LHCN-M2 (cell line): ENCODE measurements at places on chromosomes 3 and 15. TPM values are rescaled to one million over a fixed set of nuclear protein-coding genes. Genes with fewer than 3 reads are reported as not detected.

DNA sequence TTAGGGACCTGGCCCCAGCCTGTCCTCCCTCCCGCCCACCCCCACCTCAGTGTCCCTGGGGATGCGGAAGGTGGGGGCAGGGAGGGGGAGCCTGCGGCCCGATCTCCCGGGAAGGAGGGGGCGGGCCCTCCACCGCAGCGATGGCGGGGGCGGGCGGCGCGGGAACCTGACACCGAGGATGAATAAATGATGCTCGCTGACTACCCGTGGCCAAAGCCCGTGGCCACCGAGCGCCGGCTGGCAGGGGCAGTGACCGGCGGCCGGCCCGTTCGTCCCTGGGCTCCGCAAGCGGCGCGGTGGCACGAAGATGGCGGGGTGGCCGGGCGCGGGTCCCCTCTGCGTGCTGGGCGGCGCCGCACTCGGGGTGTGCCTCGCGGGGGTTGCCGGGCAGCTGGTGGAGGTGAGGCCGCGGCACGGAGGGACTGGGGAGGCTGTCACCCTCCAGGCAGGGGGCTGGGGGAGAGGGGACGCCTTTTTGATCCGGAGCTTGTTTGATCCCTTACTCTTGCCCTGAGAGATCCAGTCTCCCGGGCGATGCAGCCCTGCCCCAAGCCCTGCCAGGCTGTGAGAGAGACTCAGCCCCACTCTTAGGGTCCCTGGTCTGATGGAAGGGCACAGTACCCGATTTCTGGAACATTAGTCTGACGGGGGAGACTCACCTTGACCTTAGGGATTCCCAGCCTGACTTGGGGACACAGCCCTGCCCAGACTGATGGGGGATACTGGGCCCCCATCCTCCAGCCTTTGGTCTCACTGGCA is at the start of gene TMIE:
Gene TMIE, plus strand, starts transcription at position 212 of the 759 bp plus-strand sequence. Its CDS starts 96 bp downstream, at position 308.
- no peak for DNase-seq

GRCh38 chr3:38255627-38256026 is 10.0 kb upstream of the SLC22A13 start:
- DNase-seq, result no peak

GRCh38 chr3:26967501-26967900 is 344.9 kb downstream of the LRRC3B start:
- DNase-seq, result no peak

DNA sequence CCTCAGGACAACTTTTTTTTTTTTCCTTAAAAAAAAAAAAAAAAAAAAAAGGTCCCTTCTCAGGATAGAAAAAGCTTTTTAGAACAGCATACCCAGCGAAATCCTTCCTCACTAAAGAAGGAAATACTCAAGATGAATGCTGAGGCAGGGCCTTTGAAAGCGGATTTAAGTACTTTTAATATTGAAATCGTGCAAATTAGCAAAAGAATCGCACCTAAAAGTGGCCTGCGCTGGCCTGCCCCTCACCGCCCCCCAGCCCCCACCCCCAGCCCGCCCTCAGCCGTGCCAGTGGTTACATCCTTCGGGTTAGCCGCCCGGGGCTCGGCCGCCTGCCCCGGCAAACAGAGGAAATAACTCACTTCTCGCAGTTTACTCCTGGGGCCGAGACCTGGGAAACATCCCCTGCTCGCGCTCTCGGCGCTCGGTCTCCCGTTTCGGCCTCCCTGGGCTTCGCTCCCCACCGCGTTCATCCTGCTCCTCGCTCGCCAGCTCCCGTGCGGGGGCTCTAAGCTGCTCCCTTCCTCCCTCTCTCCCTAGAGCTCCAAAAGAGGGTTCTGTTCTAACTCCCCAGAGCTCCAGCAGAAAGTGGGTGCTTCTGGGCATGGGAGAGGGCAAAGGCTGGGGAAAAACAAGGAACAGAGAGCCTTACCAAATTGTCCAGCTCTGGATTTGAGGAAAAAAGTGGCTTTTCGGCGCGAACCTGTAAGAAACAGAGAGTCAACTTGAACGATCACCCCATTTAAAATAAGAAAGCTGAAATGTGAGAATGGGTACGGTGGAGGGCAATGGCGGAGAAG is 5.2 kb downstream of the MEIS2 start:
- DNase-seq, result no peak

TUSC7 gene
- not detected in 2 replicates for total RNA-seq

- no peak for DNase-seq
Observed at GRCh38 chr3:44060164-44060563, 181.5 kb upstream of the TOPAZ1 start.

- peak; percentile 77 for DNase-seq
Observed at GRCh38 chr3:65268426-65268825, 580.6 kb upstream of the ADAMTS9 start.

MEGF11 gene
- not detected in 2 replicates for total RNA-seq

- DNase-seq, result peak; percentile 49
Observed at GRCh38 chr3:100982710-100983109, 10.5 kb downstream of the ABI3BP start.

GRCh38 chr3:177424521-177424920 is 227.2 kb upstream of the TBL1XR1 start:
- peak; percentile 38 for DNase-seq

DNA sequence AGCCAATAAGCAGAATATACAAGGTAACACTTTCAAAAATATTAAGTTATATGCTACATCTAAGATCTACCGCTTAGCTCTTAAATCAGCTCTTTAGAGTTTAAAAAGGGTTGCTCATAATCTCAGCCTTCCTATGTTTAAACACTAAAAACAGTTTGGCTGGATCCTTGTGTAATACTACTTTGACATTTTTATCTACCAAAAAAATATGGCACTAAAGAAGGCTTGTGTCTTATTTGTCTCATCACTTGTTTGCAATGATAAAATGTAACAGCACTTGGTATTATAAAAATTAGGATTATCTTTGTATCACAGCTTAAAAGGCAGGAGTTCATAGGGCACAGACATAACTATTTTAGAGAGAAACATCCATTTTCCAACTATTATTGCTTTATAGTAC is 9.8 kb downstream of the ANKRD28 start:
- DNase-seq, result no peak

KBTBD13 gene
- total RNA-seq, result not detected in 2 replicates

C15orf62 gene
- total RNA-seq, result not detected in 2 replicates

GRCh38 chr3:12421132-12421531 is 63.1 kb upstream of the TSEN2 start:
- DNase-seq, result no peak

DNA sequence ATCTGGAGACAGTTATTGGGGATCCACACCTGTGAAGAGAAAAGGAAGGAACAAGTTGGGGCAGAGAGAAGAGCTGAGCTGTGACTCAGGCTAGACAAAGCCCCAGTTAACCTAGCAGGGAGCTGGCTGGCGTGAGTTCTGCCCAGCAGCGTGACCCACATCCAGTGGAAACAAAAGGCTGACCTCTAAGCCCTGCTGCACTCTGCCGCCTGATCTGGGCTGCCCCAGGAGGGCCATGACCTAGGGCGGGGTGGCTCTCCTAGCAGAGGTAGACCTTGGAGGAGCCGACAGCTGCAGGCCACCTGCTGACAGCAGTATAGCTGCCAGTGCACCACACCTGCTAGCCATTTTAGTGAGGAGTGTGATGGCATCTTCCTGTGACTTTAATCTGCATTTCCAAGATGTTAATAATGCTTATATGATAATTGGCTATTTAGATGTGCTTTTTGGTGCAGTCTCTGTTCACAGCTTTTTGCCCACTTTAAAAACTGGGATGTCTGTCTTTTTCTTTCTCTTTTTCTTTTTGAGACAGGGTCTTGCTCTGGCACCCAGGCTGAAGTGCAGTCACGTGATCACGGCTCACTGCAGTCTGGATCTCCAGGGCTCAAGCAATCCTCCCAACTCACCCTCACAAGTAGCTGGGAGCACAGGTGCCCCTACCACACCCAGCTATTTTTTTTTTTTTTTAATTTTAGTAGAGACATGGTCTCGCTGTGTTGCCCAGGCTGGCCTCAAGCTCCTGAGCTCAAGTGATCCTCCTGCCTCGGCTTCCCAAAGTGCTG is 78.1 kb downstream of the LSM3 start:
- no peak for DNase-seq

DNA sequence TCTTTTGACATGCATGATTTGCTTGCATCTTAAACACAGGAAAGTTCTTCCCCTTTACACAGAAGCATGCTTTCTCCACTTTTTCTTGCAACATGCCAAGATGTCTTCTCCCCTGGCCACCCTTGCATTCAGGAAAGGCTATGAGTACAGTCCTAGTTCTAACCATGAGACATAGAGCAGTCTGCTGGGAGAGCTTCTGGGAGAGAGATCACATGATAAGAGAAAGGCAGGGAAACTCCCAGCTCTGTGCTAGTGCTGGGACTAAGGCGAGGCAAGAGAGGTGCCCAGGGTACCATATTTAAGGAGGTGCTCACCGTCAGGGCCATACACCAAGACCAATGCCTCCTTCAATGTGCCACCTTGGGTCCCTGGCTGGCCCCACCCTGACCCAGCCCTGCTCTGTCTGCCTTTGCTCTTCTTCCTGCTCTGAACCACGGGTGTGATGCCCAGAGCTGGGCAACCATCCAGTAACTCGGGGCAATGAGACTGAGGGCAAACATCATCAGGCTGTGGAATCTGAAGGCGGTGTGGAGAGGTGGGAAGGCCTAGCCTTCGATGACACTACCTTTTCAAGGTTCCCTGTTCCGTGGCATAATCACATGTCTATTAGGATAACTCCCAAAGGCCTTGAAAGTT is 77.4 kb upstream of the PRR20G start:
- DNase-seq, result no peak

IL17RE gene
- 1.1 and 1.9 TPM in 2 replicates for total RNA-seq

- peak; percentile 57 for DNase-seq
Observed at GRCh38 chr3:63949005-63949404, 36.8 kb upstream of the SCAANT1 start.

- DNase-seq, result peak; percentile 30
Observed at GRCh38 chr3:42605546-42606173, 5.2 kb downstream of the NKTR start.

- DNase-seq, result no peak
Observed at GRCh38 chr15:27097506-27097905, 126.5 kb downstream of the GABRG3 start.

DNAH12 gene
- total RNA-seq, result 0.77 and 1.6 TPM in 2 replicates

CP gene
- 0.06 TPM in 1 of 2 replicates, not detected in the other for total RNA-seq

- DNase-seq, result no peak
Observed at GRCh38 chr15:68375191-68375631, 56.8 kb downstream of the ITGA11 start.

GOLGA6D gene
- not detected in 2 replicates for total RNA-seq

- DNase-seq, result no peak
Observed at GRCh38 chr15:98927996-98928395, 79.6 kb downstream of the PGPEP1L start.

GOLGA8T gene
- total RNA-seq, result not detected in 2 replicates

MAP1A gene
- 52.7 and 61.2 TPM in 2 replicates for total RNA-seq

DNA sequence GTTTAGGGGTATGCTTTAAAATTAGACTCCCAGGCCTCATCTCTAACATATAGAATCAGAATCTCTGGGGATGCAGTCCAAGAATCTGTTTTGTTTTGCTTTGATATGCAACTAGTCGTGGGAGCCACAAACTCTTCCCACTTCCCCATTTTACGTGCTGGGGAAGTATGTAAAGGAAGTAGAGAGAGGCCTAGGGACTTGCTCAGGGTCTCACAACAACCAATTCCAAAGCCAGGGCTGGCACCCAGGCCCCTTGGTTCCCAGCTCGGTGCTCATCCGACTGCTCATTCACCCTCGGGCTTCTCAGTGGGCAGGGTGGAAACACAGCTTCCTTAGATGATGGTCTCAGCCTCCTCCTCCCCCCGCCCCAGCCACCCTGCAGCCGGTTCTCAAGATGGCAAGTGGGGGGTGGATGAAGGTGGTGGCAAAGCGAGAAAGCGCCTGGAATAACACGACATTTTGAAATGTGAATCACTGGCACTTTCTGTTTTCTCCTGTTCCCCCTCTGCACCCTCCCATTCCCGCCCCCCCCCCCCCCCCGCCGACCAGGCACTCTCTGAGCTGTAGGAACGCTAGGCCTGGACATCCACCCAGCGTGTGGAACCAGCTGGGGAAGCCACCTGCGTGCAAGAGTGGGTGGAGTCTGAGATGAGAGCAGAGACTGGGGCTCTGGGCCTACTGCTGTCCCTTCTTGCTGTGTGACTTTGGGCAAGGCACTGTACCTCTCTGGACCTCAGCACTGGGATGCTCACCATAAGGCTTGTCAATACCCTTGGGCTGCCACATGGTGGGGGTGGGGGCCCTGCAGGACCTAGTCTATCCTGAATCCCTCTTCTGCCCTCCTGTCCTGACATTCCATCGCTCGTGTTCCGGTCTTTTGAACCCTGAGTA is 214.5 kb downstream of the RPLP1 start:
- DNase-seq, result no peak

UBA7 gene
- total RNA-seq, result 21.8 and 26.2 TPM in 2 replicates

FOXP1 gene
- total RNA-seq, result 16.0 and 18.2 TPM in 2 replicates

- DNase-seq, result no peak
Observed at GRCh38 chr3:128353991-128354687, 112.6 kb downstream of the DNAJB8 start.

DNA sequence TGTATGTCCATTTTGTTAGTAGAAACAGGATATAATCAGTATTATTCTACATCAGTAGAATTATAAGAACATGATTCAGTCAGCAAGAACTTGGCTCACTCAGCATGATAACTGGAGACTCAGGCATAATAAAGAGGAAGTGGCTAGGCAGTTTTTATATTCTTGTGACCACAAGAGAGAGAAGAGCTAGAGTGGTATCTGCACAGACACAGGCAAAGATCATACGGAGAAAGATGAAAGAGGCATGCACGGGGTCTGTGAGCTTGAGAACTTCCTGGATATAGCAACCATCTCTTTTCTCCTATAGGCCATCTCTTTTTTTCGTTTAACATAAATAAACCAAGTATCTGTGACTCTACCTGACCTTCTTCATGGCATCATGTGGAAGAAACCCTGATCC is 46.8 kb downstream of the MYO5A start:
- peak; percentile 93 for DNase-seq

- no peak for DNase-seq
Observed at GRCh38 chr15:40927873-40928806, 1.0 kb upstream of the DLL4 start.

DNA sequence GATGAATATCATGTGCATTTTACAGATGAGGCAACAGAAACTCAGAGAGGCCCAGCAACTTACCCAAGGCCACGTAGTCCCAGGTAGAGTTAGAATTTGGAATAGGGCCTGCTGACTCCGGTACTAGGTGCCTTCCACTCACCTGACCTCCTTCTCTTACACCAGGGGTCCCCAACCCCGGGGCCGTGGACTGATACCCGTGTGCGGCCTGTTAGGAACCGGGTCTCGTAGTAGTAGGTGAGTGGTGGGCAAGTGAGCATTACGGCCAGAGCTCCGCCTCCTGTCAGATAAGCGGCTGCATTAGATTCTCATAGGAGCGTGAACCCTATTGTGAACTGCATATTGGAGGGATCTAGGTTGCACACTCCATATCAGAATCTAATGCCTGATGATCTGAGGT is 64.8 kb downstream of the SMAD3 start:
- DNase-seq, result no peak

PATL2 gene
- 0.19 and 0.57 TPM in 2 replicates for total RNA-seq

- no peak for DNase-seq
Observed at GRCh38 chr3:108834551-108834950, 12.0 kb downstream of the TRAT1 start.

- no peak for DNase-seq
Observed at GRCh38 chr3:158849757-158850156, 47.9 kb downstream of the MFSD1 start.

A4GNT gene
- not detected in 2 replicates for total RNA-seq

ATP13A4 gene
- total RNA-seq, result 0.06 TPM in 1 of 2 replicates, not detected in the other

CADM2 gene
- total RNA-seq, result not detected in 2 replicates

- no peak for DNase-seq
Observed at GRCh38 chr3:13286873-13287272, 133.2 kb downstream of the NUP210 start.

STRC gene
- total RNA-seq, result not detected in 2 replicates

GRCh38 chr3:4419386-4419785 is 47.7 kb downstream of the SUMF1 start:
- DNase-seq, result no peak

TRAIP gene
- total RNA-seq, result 13.8 and 14.5 TPM in 2 replicates
